Fibroblast of skin of right quadriceps (primary cell): ENCODE measurements at places on chromosomes 16 and 17.

DNA sequence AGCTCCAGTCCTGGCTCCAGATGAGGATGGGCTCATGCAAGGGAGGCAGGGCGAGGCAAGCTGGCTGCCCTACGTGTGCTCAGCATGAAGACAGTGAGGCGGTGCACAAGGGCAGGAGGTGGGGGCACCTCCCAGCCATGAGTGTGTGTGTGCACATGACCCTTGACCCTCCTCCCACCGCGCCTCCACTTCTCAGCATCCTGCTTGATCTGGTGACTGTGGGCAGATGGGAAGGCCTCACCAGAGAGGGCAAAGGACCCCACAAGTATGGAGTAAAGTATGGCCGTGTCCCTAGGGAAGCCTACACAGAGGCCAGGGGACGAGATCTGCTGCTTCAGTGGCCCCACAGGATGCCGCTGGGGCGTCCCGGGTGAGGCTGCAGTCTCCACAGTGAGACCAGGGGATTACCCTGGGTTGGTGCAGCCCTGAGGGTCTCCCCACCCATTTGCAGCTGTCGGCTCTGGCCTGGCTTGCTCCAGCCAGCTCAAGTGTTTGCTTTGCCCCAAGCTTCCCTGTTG is 7.9 kb upstream of the RNF222 start:
- no peak for DNase-seq

DNA sequence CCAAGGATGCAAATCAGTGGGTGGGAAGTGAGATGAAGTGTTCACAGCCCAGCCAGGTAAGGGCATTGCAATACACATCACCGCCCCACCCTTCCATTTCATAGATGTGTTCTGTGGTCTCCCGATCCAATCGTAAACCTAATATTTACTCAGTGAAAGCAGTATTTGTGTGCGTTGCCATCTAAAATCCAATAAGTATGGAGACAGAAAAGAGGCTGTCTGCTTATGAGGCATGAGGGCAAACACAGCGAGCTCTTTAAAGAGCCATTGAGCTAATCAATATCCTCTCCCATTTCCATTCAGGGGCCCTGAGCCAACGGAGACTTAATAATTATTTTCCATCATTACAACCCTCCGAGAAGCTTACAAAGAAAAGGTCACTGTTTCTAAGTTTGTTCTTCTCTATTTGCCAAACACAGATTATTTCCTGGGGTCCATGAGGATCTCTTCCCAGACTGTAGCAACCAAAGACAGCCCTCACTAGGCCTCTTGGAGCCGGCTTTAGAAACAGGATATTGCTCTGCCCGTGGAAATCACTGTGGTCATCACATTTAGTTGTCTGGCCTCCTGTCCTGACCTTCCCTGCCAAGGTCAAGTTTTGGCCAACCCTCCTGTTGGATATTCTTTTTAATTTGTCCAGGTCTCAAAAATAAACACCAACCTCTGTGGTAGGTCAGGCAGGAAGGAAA is 120.1 kb downstream of the SLC39A11 start:
- DNase-seq, result no peak

DNA sequence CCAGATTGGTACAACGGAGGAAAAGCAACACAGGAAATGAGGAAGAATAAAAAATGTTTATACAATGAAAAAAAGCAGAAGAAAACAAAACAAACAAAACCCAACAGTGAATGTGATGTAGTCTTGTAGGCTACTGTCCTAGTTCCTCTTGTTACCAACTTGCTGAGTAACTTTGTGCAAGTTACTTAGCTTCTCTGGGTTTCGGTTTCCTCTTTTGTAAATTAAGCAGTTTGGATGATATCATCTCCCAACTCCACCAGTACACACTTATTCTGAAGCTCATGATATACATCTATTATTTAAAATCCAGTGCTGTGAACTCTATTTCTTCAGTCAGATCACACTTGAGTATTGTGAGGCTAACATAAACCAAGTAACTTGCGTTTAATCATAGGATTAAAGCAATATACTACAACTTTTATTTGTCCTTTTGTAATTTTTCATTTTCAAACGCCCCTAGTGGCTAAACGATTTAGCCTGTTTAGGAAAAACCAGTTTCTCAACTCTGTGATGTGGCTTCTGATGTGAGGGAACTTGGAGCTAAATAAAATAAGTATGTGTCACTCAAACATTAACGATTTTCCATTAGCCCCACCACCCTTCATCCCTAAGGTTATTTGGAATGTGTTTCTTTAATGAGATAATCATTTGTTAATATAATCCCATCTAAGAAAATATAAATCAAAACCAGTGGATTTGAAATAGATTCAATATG is 1.4 kb upstream of the UNK start:
- peak; percentile 70 for DNase-seq

GRCh38 chr17:64412944-64413381 is 22.3 kb upstream of the PECAM1 start:
- no peak for DNase-seq

GRCh38 chr17:49252148-49252695 is 21.6 kb upstream of the PHOSPHO1 start:
- no peak for DNase-seq

GRCh38 chr16:79776243-79776847 is 175.8 kb upstream of the MAF start:
- peak; percentile 55 for DNase-seq

DNA sequence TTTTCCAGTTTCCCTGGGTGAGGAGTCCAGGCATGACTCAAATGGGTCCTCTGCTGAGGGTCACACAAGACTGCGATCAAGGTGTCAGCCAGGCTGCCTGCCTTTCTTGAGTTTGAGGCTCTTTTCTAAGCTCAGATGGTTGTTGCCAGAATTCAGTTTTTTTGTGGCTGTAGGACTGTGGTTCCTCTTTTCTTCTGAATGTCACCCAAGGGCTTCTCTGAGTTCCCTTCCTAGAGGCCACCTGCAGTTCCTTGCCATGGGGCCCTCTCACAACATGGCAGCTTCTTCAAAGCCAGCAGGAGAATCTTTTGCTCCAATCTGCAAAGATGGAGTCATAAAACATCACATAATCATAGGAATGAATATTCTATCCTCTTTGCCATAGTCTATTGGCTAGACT is 17.5 kb downstream of the LIMD2 start:
- DNase-seq, result no peak

DNA sequence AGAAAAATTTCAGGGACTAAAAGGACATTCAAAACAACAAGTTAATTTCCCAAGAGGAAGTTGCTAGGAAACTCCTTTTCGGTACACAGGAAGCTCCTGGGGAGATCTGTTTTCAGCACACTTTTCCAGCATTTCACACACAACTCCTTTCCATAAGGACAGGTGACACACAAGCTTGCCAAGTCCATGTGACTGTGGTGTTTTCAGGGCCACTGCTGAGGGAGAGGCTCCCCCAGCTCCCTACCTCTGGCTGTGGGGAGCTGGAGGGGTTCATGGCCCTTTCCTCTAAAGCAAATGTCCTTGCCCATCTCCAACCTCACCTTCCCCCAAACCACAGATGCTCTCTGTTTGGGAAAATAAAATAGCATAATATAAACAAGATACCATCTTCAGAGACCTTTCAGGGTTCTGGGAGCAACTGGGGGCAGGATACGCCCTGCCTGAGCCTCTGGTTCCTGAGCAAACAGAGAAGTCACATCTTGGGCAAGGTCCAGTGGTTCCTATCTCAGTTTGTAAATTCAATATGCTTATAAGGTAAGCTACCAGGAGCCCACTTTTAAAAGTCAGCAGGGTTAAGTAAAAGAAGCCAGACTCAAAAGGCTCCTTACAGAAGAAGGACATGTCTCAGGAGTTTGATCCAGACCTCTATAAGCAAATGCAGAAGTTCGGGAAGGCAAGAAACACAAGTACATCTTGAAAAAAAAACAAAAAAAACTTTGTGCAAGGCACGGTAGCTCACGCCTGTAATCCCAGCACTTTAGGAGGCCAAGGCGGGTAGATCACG is 3.0 kb downstream of the PDZD9 start:
- no peak for DNase-seq

GRCh38 chr17:44283344-44284023 is 15.5 kb upstream of the SLC4A1 start:
- no peak for DNase-seq

GRCh38 chr16:76639685-76640289 is 362.6 kb downstream of the CNTNAP4 start:
- DNase-seq, result peak; percentile 25

- no peak for DNase-seq
Observed at GRCh38 chr17:2724784-2725164, 13.2 kb upstream of the CLUH start.

DNA sequence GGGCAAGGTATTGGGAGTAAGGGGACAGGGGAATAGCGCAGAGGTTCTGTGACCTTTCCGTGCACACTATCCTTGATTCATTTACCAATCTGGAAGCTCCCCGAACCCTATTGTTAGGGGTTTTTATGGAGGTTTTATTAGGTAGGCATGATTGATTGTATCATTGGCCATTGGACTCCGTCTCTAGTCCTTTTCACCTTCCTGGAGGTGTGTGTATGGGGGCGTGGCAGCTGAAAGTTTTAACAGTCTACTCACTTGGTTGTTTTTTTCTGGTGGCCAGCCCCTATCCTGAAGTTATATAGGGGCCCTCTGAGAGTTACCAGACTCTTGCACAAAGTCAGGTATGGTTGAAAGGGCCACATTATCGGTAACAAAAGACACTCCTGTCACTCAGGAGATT is 23.0 kb downstream of the MAP2K4 start:
- DNase-seq, result no peak

GRCh38 chr17:65498816-65499215 is 62.6 kb downstream of the AXIN2 start:
- no peak for DNase-seq

DNA sequence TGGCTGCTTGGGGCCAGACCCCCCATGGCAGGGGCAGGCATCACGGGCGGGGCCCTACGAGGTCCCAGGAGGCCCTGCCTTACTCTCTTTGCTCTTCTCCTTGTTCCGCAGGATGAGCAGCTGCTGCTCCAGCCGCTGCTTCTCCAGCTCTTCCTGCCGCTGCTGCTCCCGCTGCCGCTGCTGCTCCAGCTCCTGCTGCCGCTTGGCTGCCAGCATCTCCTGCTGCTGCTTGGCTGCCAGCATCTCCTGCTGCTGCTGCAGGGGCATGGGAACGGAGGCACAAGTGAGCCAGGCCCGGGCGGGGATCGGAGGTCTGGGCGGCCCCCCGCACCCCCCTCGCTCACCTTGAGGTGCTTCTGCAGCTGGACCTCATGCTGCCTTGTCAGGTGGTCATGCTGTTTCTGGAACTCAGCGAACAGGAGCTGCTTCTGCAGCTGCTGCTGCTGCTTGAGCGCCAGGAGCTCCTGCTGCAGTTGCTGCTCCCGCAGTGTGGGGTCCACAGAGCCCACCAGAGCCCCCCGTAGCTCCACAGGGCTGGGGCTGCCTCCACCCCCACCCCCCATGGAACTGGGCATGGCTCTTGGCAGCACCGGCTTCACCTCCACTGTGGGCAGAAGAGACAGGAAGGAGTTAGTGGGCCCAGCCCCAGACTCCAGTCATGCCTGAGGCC is 22.8 kb downstream of the G6PC3 start:
- no peak for DNase-seq

DNA sequence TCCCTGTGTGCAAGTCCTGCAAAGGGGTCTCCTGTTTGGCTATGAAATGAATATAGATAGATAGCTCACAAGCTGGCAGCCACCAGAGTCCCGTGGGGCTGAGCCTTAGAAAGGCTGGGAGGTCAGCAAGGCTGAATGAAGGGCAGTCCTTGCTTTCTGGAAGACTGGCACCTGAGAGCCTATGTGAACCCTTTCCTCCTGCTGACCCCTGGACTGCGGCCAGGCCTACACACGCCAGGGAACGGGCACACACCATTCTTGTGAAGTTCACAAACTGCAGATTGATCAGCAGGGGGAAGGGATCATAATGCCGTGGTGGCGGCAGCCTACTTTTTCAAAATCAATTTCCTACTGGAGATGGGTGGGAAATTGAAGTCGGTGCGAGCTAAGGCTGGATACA is 985 bp upstream of the C17orf107 start:
- no peak for DNase-seq

- DNase-seq, result no peak
Observed at GRCh38 chr16:77385481-77385880, 49.4 kb downstream of the ADAMTS18 start.

GRCh38 chr17:59399914-59400313 is 68.5 kb downstream of the YPEL2 start:
- no peak for DNase-seq

DNA sequence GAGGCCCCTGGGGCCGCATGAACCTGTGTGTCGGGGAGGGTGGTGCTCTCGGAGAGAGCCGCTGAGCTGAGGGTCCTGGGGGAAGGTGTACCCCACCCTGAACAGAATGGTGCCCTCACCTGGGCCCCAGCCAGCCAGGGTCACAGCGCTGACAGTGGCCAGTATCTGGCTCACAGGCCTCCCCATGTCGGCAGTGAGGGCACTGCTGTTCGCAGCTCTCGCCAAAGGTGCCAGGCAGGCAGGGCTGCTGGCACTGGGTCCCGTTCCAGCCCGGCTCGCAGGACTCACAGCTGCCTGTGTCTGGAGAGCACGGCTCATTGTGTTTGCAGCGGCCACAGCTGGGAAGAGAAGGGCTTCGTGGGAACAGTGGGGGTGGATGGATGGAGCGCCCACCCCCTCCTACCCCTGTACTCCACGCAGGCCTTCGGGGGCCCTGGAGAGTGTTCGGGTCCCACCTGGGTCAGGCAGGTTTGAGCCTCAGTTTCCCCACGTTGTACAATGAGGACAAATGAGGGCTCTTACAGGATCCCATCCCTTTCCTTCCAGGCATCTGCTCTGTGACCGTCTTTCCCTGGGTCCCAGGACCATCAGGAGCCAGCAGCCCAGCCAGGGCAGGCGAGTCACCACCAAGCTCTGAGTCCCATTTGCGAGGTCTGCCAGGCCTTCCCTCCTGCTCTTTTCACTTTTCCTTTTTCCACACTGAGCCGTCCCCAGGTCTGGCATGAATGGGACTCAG is 5.0 kb downstream of the SCARF1 start:
- no peak for DNase-seq

DNA sequence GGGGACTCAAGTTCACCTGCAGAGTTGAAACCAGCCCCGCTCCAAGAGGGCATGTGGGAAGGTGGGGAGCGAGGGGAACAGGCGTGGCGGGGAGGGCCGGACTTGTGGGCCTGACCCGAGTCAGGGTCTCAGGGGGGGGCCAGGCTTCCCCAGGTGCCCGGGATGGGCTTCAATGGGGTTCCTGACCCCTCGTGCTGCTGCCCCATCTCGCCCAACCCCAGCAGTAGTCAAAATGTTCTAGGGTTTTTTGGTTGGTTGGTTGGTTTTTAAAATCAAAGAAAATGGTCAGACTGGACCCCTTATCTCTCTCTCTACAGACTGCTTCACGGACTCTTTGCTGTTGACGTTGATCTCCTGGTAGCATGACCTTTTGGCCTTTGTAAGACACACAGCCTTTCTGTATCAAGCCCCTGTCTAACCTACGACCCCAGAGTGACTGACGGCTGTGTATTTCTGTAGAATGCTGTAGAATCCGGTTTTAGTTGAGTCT is 69.5 kb downstream of the AMFR start:
- no peak for DNase-seq

DNA sequence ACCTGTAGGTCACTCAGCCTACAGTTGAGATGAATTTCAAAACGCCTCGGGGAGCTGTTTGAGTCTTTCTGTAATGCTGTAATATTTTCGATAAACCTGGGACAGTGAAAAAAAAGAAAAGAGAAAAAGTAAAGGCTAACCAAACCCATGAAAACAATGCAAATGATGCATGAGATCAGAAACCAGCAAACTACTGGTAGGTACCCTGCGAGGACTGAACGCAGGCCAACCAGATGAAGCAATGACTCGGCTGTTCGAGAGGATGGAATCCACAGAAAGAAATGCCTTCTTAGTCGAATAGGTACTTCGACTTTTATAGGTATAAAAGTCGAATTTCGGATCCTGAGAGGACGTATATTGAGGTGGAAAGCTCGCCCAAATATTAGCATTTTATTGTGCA is 509 bp upstream of the ATAD5 start:
- DNase-seq, result peak; percentile 18

GRCh38 chr16:69814561-69814960 is 52.4 kb downstream of the WWP2 start:
- DNase-seq, result no peak
